ENCODE measurements at places on chromosomes 3 and 15.

- no peak for DNase-seq
Observed at GRCh38 chr3:13195374-13195773, 122.1 kb upstream of the IQSEC1 start.

DNA sequence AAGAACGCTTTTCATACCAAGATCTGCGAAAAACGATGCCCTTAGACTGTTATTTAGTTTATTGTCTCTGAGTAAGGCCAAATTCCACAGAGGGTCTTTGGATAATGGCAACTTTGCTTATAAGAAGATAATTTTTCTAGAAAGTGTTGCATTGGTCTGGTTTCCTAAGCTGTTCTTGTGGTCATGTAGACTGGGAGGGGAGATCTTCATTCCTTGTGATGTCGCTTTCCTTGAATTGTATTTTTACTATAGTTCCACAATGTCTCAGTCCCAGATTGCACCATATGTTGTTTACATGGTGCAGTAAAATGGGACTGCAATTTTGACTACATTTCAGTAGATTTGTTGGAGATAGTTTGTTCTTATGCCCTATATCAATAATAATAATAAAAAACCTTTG is 28.8 kb upstream of the ST3GAL6 start:
- no peak for DNase-seq

DNA sequence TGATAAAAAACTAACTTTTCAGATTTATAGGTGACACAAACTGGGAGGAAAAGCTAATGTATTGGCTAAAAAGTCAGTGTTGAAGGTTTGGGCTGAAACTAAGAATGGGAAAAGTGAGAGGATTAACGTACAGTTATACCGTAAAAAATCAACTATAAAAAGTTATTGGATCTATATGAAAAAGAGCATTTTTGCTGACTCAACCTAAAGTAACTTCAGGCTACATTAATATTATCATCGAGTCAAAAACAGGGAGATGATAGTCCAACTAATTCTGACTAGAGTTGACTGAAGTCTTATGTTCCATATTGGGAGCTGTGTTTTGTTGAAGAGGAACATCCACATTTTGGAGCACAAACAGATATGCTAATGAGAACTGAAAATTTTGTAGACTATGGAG is 19.9 kb downstream of the ZNF654 start:
- DNase-seq, result no peak

GRCh38 chr3:134013280-134013679 is 16.4 kb downstream of the SLCO2A1 start:
- no peak for DNase-seq

GRCh38 chr3:116288485-116288884 is 156.8 kb downstream of the LSAMP start:
- DNase-seq, result no peak

DNA sequence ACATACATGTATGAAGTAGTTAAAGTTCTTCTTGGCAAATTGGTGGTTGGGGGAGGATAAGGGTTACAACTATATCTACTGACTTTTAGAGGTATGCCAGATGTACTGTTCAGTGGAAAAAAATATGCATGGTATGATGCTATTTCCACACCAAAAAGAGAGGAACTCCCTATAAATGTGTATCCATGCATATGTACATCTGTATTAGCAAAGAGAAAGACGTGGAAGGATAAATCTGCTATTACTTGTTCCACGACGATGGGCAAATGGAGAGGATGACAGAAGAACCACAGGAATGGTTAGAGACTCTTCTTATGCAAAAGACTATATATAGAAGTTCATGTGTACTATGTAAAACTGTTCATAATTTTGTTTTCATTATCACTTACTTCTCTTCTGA is 197.6 kb downstream of the RORA start:
- DNase-seq, result no peak

Data from activated T-cell treated with anti-CD3 and anti-CD28 coated beads for 4 hours (primary cell).